Glutamatergic neuron (in vitro differentiated cells): ENCODE measurements at places on chromosomes 4 and X. TPM values are rescaled to one million over a fixed set of nuclear protein-coding genes. Genes with fewer than 3 reads are reported as not detected.

PRDM8 gene
- 16.6 TPM for total RNA-seq

DIPK2B gene
- not detected for total RNA-seq

FRMPD4 gene
- 6.2 TPM for total RNA-seq

DMD gene
- total RNA-seq: 1.7 TPM

IL2 gene
- not detected for total RNA-seq

DNA sequence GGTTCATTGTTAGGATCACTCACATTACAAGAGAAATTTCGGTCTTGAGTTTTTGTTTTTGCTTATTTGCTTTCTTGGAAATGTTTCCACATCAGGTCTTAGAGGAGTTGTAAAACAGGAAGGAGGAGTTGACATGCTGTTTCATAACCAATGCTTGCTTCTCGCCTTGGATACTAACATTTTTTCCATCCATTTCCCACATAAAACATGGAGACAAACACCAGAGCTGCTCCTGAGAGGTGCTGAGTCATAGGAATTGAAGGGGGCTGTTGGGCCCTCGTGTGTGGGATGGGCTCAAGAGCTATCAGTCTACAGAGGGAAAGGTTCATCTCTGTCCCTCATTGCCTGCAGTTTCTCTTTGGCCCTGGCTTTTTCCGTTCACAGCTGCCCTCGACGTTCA is 29.9 kb downstream of the TBL1X start:
- DNase-seq: no peak
- no peaks in the 10 kb centered on the region for H3K36me3 ChIP-seq
- H3K4me3 ChIP-seq: no peak overlapping the region
- no peak overlapping the region for H3K27ac ChIP-seq
- H3K27me3 ChIP-seq: peaks cover 2% of the 10 kb centered on the region

GRCh38 chr4:5933116-5933515 is 40.2 kb upstream of the CRMP1 start:
- peaks cover 30% of the 10 kb centered on the region for H3K4me1 ChIP-seq
- peaks cover 16% of the 10 kb centered on the region for H3K27me3 ChIP-seq
- no peak overlapping the region for H3K27ac ChIP-seq

GRCh38 chr4:35087218-35087617 is 1157.1 kb downstream of the ARAP2 start:
- DNase-seq: no peak
- H3K4me1 ChIP-seq: no peaks in the 10 kb centered on the region
- H3K36me3 ChIP-seq: no peaks in the 10 kb centered on the region

- H3K36me3 ChIP-seq: no peaks in the 10 kb centered on the region
- H3K27me3 ChIP-seq: no peaks in the 10 kb centered on the region
- H3K27ac ChIP-seq: no peak overlapping the region
- no peak overlapping the region for H3K4me3 ChIP-seq
- DNase-seq: no peak
Observed at GRCh38 chrX:153381684-153382532, 19.2 kb downstream of the PNMA6E start.

DNA sequence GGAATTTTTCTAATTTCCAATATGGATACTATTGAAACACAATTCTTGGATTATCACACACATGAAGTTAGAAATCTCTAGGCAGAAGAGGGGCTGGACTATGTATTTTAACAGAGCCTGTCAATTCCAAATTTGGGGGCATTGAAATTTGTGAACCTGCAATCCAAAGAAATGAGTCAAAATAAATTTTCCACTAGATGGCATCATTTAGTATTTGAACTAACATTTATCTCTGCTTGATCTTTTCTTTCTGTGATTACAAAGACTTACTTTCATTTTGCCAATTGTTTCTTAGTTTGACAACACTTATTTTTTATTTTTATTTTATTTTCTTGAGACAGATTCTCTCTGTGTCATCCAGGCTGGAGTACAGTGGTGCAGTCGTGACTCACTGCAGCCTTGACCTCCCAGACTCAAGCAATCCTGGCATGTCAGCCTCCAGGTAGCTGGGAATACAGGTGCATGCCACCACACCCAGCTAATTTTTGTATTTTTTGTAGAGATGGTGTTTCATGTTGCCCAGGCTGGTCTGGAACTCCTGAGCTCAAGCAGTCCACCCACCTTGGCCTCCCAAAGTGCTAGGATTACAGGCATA is 2.7 kb upstream of the PYURF start:
- no peak overlapping the region for H3K27ac ChIP-seq
- peaks cover 2% of the 10 kb centered on the region for H3K4me1 ChIP-seq
- H3K4me3 ChIP-seq: no peak overlapping the region
- no peaks in the 10 kb centered on the region for H3K27me3 ChIP-seq

DNA sequence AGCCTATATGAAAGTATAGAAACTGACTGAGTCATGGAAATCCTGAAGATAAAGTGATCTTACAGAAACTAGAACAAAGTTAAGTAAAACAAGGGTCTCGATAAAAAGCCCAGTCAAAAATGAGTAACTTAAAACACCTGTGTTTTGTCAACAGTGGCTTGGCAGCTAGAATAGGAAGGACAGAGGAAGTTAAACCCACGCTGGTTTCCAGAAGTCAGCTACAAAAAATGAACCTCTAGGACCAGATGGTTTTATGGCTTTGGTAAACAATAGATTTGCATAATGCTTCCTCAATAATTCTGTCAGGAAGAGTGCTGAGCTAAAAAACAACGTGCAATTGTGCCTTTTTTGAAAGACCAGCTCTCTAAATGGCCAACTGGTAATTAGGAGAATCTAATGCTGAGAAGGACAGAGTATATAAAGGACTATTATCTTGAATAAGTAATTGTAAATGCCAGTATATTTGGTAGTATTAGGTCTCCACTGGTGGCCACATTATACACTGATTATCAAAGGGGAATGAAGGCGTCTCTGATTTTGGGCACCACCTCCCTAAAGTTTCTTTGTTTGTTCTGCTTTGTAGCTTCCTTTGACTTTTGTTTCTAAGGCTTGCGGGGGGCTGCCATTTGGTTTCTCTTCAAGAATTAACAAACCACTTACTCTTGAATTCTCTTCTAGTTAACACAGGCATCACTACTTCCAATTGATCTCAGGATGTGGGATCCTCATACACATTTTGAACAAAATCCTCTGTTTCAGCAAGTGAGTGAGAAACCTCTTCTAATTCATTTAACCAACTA is 72.2 kb upstream of the PPP3CA start:
- no peak overlapping the region for H3K27ac ChIP-seq
- H3K4me3 ChIP-seq: no peak overlapping the region
- no peaks in the 10 kb centered on the region for H3K36me3 ChIP-seq
- H3K27me3 ChIP-seq: no peaks in the 10 kb centered on the region
- DNase-seq: no peak

- H3K27ac ChIP-seq: no peak overlapping the region
- H3K36me3 ChIP-seq: no peaks in the 10 kb centered on the region
- no peaks in the 10 kb centered on the region for H3K4me1 ChIP-seq
Observed at GRCh38 chrX:41541386-41541785, 94.2 kb downstream of the NYX start.

- DNase-seq: no peak
- H3K4me3 ChIP-seq: no peak overlapping the region
- H3K27ac ChIP-seq: no peak overlapping the region
- no peaks in the 10 kb centered on the region for H3K4me1 ChIP-seq
Observed at GRCh38 chrX:17913801-17914200, 52.7 kb upstream of the RAI2 start.

DNA sequence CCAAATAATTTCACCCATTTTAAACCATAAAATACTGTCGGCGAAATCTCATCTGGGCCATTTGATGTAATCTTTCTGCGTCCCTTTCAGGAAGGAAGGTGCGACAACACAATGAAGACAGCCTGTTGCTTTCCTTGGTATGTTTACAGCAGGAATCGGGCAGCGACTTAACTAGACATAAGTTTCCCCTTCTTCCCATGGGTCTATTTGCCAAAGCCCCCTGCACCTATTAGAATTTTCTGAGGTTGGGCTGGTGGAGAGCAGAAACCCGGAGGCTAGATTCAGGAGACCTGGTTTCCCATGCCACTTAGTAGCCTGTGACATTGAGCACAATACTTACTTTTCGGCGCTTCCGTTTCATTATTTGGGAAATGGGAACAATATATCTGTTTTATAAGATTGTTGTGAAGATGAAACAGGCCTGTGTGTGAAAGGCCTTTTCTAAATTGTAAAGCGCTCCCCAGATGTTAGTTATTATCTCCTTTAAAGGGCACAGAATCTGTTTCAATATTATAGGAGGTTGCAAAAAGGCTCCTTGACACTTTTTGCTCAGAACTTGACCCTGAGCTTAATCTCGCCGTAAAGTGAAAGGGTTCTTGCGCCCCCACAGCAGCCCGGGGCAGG is 552 bp upstream of the AFF1 start:
- peaks cover 8% of the 10 kb centered on the region for H3K4me1 ChIP-seq
- no peak for DNase-seq
- peak overlapping the region; percentile 73 for H3K4me3 ChIP-seq

- no peak for DNase-seq
- no peaks in the 10 kb centered on the region for H3K36me3 ChIP-seq
- peaks cover 2% of the 10 kb centered on the region for H3K27me3 ChIP-seq
- H3K4me1 ChIP-seq: no peaks in the 10 kb centered on the region
Observed at GRCh38 chr4:25448379-25449109, 71.5 kb downstream of the ANAPC4 start.

DNA sequence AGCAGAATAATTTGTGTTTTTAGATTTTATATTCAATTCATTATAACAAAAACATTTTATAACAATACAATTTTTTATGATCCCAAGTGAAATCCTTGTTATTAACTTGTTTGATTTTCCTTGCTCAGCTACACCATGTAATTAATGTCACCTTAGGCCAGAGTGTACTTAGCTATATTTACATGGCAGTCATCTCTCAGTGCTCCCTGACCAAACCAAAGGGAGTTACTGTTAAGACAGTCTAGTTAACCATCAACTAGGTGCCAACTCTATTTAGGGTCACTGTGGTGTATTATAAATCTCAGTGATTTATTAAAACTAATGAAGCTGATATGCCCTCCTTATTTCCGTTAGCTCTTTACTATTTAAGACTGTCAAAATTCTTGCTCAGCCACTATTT is 44.4 kb downstream of the CCDC158 start:
- DNase-seq: no peak
- H3K27ac ChIP-seq: no peak overlapping the region
- H3K27me3 ChIP-seq: no peaks in the 10 kb centered on the region
- peaks cover 5% of the 10 kb centered on the region for H3K36me3 ChIP-seq
- H3K4me3 ChIP-seq: no peak overlapping the region

DNA sequence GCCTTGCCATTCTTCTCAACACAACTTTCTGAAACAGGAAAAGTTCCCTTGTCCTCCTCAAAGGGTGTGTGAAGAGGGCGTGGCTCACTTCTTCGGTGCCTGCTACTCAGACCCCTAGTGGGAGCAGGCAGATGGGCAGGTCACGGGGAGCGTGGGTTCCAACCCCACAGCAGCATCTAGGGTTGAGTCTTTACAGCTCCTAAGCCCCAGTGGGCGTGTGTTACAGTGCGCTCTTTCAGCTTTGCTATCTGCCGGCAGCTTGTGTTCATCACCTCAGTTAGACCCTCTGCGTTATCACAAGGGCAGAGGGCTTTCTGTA is 57.5 kb upstream of the KLF3 start:
- no peak overlapping the region for H3K27ac ChIP-seq
- H3K36me3 ChIP-seq: peaks cover 4% of the 10 kb centered on the region
- peaks cover 2% of the 10 kb centered on the region for H3K4me1 ChIP-seq
- no peak overlapping the region for H3K4me3 ChIP-seq
- H3K27me3 ChIP-seq: no peaks in the 10 kb centered on the region

GRCh38 chr4:183171484-183172267 is 72.6 kb downstream of the WWC2 start:
- peaks cover 20% of the 10 kb centered on the region for H3K4me1 ChIP-seq
- DNase-seq: no peak
- no peak overlapping the region for H3K4me3 ChIP-seq
- H3K36me3 ChIP-seq: no peaks in the 10 kb centered on the region

- H3K27ac ChIP-seq: no peak overlapping the region
- no peaks in the 10 kb centered on the region for H3K4me1 ChIP-seq
Observed at GRCh38 chr4:177315767-177316464, 6.2 kb downstream of the NEIL3 start.

- no peak overlapping the region for H3K4me3 ChIP-seq
- no peaks in the 10 kb centered on the region for H3K27me3 ChIP-seq
- H3K36me3 ChIP-seq: no peaks in the 10 kb centered on the region
- DNase-seq: no peak
Observed at GRCh38 chr4:161926033-161926828, 237.6 kb downstream of the FSTL5 start.

GRCh38 chr4:104879367-104879766 is 267.3 kb upstream of the TET2 start:
- H3K4me1 ChIP-seq: no peaks in the 10 kb centered on the region
- H3K4me3 ChIP-seq: no peak overlapping the region
- H3K27ac ChIP-seq: no peak overlapping the region
- no peak for DNase-seq
- no peaks in the 10 kb centered on the region for H3K36me3 ChIP-seq
- H3K27me3 ChIP-seq: no peaks in the 10 kb centered on the region

GRCh38 chrX:23589496-23589895 is 77.8 kb upstream of the PRDX4 start:
- no peaks in the 10 kb centered on the region for H3K36me3 ChIP-seq
- no peak for DNase-seq
- no peaks in the 10 kb centered on the region for H3K27me3 ChIP-seq

DNA sequence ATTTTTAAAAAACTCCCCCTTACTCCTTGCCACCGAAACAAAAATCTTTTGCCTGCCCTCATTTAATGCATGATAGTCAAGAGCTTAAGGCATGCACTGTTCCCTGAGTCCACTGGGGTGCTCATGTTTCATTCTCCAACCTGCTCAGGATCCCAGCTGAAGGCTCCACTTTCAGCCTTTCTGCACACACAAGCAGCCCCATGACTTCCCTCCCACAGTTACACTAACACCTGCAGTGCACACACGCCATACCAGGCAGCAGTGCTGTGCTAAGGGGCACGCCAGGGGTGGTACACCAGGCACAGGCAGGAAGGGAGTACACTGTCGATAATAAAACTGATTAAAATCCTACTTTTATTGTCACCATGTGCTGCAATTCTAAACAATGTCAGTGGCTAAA is 385.2 kb downstream of the BMPR1B start:
- peaks cover 2% of the 10 kb centered on the region for H3K27me3 ChIP-seq
- no peak for DNase-seq
- H3K36me3 ChIP-seq: peaks cover 18% of the 10 kb centered on the region
- no peak overlapping the region for H3K4me3 ChIP-seq
- no peak overlapping the region for H3K27ac ChIP-seq
- peaks cover 22% of the 10 kb centered on the region for H3K4me1 ChIP-seq

DNA sequence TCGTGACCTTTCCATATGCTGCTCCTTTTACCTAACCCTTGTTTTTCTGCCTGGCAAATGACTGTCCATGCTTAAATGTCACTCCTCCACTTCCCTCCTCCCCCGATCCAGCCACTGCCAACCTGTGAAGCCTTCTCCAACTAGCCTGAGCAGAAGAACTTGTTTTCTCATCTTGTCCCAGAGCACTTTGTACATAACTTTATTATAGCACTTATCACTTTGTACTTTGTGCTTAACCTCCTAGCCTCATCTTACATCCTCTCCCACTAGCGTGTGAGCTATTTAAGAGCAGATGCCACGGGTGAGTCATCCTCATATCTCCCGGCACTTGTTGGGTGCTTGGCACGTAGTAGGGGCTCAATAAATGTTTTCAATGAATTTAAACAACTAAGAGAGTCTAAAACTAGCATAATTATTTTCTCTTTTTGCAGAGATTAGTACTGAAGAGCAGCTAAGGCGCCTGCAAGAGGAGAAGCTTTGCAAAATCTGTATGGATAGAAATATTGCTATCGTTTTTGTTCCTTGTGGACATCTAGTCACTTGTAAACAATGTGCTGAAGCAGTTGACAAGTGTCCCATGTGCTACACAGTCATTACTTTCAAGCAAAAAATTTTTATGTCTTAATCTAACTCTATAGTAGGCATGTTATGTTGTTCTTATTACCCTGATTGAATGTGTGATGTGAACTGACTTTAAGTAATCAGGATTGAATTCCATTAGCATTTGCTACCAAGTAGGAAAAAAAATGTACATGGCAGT is 46.9 kb downstream of the XIAP start:
- DNase-seq: no peak
- no peaks in the 10 kb centered on the region for H3K27me3 ChIP-seq
- H3K4me1 ChIP-seq: no peaks in the 10 kb centered on the region
- no peaks in the 10 kb centered on the region for H3K36me3 ChIP-seq
